Fibroblast of upper back skin (primary cell): ENCODE measurements at places on chromosomes 4 and X.

GRCh38 chr4:88240297-88240714 lies 44.1 kb downstream of the PPM1K start:
- no peak for DNase-seq

DNA sequence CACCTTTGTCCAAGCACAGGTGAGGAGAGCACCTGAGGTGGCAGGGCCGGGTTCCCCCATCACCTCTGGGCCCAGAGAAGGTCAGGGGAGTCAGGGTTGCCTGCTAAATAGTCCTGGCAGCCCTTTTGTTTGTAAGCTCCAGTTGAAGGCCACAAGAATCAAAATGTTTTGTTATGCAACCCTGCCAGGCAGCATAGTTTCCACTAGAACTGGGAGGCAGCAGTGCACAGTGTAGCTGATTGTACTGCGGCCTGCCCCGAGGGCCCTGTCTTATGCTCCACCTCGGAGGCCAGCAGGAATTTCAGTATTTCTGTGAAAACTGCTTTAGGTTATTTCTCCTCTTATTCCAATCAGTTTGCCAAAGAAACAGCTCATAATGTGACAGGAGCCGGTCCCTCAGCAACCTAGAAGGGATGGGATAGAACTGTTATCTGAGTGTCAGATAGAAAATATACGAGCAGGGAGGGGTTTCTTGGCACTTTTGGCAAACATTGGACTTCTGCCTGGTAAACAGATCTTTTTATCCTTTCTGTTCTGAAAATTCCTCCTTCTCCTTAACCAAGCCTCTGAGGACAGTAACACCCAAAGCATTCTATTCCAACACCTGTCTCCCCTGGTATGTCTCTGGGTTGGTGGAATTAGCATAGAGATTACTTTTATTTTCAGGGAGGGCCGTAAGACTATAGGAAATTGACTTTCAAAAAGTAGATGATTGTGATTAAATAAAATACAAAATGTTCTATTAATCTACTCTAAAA lies 93.6 kb downstream of the LNX1 start:
- peak; percentile 22 for DNase-seq

GRCh38 chrX:17359500-17359899 lies 15.5 kb upstream of the NHS start:
- DNase-seq, result peak; percentile 49

GRCh38 chr4:187362937-187363857 lies 632.4 kb upstream of the ZFP42 start:
- no peak for DNase-seq

DNA sequence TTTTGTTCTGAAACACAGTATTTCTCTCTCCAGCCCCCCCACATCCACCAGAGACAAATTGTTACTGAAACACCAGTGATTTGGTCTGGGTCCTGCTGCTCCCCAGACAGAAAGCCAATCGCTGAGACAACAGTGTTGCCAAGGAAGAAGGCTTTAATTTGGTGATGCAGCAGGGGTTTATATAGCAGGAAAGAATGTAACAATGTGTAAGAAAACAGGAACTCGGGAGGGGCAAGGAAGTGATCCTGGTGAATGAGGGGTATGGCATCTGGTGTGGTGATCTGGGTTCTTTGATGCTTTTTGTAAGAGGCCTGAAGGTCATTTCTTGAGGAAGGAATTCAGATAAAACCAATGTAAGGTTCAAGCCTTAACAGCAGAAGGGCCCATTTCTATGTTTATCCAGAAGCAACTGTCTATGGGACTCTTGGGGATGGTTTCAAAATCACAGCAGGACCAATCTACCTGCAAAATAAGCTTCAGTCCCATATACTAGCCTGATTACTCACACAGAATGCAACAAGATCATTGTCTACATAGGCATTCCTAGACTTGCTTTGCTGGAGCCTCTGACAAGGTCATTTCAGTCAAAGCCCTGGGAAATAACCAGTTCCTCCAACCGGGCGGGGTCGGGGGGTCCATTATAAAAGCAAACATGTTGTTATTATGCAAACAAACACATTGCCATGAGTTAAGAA lies 445.2 kb upstream of the ZFP42 start:
- peak; percentile 45 for DNase-seq

GRCh38 chr4:87153078-87153870 lies 67.1 kb downstream of the KLHL8 start:
- DNase-seq, result no peak

GRCh38 chr4:66956426-66956825 lies 588.9 kb downstream of the CENPC start:
- no peak for DNase-seq

DNA sequence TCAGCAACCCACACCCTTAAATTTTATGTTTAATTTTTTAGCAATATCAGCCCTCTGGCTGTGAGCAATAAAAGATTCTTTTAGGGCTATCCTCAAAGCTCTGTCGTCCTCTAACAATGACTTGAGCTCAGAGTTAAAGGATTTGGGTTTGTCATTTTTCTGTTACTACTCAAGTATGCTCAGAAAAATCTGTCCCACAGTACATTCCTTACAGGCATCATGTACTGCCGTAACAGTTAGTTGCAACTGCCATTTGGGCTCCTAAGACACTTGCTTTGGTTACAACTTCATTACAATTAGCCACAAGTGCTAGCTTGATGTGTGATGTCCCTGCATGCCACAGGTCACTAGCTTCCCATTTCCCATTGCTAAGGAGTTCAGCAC lies 33.2 kb downstream of the COQ2 start:
- no peak for DNase-seq

GRCh38 chr4:103060453-103061148 lies 16.0 kb downstream of the SLC9B2 start:
- no peak for DNase-seq

DNA sequence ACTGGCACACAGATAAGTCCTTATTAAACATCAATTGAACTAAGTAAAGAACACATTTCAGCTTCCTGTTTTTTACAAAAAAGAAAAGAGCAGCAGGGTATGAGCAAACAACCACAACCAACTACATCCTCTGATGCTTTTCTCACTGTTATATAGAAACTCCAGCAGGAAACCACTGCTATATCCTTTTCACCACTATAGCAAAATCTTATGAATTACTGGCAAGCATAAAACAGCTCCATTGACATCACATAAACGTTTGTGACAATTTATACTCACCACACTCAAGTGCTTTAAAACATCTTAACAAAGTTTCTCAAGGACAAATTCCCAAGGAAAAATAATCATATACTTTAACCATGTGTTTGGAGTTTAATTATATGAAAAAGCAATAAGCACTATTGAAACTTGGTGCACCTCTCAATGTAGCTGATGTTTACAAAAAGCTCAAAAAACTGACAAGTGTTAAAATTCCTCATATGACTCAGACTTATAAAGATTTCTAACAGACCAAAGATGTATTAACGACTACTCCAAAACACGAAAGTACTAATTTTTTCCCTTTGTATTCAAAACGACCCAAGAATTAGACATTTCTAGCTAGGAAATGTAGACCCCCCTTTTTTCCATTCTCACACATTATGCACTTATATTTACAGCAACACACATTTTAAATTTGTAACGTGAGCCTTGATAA lies 12.9 kb downstream of the GPRIN3 start:
- no peak for DNase-seq

- peak; percentile 30 for DNase-seq
These were observed 168.2 kb downstream of the AMELX start for GRCh38 chrX:11461201-11462001.

- no peak for DNase-seq
These were observed 1.5 kb downstream of the SMIM31 start for GRCh38 chr4:164755432-164755831.

- no peak for DNase-seq
These were observed 537.4 kb upstream of the PCDH7 start for GRCh38 chr4:30182786-30183185.

- peak; percentile 38 for DNase-seq
These were observed 1382.9 kb downstream of the FAM133A start for GRCh38 chrX:95056901-95057300.

GRCh38 chrX:19639813-19640462 lies 124.6 kb upstream of the MAP3K15 start:
- DNase-seq, result no peak

DNA sequence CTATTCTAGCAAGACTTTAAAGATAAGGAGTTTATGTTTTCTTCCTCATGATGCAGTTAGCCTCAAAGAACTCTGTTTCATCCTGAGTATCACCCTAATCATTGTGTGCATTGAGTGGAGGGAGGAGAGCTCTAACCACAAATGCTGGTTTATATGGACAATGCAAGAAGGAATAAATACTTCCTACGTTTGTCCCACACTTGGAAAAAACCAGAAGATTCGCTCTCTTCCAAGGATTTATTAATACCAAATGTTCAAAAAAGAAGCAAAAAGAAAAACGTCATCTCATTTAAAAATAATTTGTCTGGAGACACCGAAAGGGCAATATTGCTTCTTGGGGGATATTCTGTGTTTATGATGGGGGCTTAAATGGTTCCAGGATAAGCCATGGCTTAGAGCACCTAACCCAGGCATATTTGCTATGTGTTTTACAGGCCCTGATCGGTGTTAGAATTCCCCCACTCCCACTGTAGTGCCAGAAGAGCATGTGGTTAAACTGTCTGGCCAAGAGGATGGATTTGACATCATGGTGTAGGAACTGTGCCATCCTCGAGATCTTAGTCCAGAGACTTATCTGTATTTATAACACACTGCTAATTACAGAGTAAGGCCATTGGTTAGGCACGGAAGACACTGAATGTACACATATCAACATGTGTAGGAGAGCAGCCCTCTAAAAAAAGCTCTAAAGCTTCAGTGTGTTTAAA lies 227.2 kb downstream of the ANK2 start:
- DNase-seq, result peak; percentile 58

DNA sequence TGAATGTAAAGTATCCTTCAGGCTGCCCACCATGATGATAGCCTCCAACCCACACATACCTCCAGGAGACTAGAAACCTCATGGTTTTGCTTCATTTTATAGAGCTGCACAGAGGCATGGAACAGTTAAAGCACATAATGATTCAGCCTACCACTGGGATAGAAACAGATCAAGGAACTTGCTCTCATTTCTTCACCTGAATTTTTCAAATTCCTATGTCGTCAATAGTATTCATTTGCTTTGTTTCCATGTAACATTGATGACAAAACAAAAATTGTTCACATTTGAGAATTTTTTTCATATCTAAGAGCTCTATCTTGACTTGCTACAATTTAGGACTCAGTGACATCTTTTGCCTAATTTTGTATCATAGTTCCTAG lies 51.5 kb upstream of the ATOH1 start:
- no peak for DNase-seq

GRCh38 chr4:7322166-7322991 lies 112.4 kb downstream of the PSAPL1 start:
- no peak for DNase-seq

DNA sequence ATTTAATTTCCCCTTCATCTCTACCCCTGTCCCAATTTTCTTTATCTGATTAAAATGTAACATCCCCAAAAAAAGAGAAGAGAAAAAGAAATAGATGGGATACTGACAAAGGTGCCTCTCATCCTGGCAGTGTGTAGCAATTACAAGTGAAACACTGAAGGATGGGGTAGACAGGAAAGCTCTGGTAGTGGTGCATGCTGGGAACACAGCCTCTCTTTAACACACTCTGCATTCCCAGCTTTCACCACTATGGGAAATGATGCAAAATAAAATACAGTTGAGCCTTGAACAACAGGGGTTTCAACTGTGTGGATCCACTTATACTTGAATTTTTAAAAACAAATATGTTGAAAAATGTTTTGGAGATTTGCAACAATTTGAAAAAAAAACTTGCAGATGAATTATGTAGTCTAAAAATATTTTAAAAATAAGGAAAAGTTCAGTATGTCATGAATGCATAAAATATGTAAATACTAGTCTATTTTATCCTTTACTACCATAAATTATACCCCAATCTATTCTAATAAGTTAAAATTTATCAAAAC lies 239.2 kb upstream of the DDX53 start:
- no peak for DNase-seq
